ENCODE measurements at places on chromosomes 12 and 14. TPM values are rescaled to one million over a fixed set of nuclear protein-coding genes. Genes with fewer than 3 reads are reported as not detected.

BEST3 gene
- not detected for total RNA-seq

GAS2L3 gene
- 6.8 TPM for total RNA-seq

GDF3 gene
- total RNA-seq, result not detected

GRCh38 chr14:93320489-93320888 lies 12.3 kb downstream of the BTBD7 start:
- H3K27ac ChIP-seq, result peak overlapping the region; percentile 48
- H3K36me3 ChIP-seq, result peaks cover 4% of the 10 kb centered on the region
- peaks cover 34% of the 10 kb centered on the region for H3K4me1 ChIP-seq
- no peak for DNase-seq

DNA sequence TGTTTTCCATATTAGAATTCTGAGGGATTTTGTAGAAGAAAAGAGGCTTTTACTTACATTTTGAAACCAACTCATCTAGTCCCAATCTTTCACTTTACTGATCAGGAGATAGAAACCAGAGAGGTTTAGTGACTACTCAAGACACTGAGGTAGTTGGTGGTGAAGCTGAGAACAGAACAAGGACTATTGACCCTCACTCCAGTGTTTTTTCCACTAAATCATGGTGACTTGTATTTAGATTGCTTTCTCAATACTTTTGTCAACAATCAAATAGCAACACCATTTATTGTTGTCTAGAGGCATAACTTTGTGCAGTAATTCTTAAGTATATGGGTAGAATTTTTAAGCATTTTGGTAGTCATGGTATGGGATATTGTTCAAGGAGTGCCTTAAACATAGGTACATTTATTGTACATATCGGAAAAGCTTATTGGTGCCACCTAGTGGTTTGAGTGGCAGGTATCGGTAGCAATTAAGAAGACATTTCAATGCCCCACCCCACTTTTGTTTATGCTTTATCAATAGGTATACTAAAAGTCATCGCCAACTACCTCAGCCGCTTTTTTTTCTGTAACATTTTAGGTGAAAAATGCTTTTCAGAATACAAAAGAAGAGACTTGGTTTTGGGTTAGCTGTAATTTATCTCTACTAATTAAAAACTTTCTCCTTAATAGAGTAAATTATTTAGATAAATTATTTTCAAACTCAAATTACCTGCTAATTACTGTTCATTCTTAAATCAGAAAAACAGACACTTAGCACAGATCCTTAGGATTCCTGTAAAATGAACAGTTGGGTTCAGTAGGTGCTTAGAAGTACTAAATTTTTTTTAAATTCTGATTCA lies 47.3 kb upstream of the PAWR start:
- DNase-seq, result peak; percentile 23
- H3K27me3 ChIP-seq, result peaks cover 12% of the 10 kb centered on the region
- H3K27ac ChIP-seq, result no peak overlapping the region
- H3K4me3 ChIP-seq, result no peak overlapping the region

GRCh38 chr14:39568809-39569538 lies 136.7 kb upstream of the FBXO33 start:
- H3K27me3 ChIP-seq, result no peaks in the 10 kb centered on the region
- no peaks in the 10 kb centered on the region for H3K36me3 ChIP-seq
- H3K4me1 ChIP-seq, result no peaks in the 10 kb centered on the region
- no peak overlapping the region for H3K4me3 ChIP-seq
- no peak overlapping the region for H3K27ac ChIP-seq

DNA sequence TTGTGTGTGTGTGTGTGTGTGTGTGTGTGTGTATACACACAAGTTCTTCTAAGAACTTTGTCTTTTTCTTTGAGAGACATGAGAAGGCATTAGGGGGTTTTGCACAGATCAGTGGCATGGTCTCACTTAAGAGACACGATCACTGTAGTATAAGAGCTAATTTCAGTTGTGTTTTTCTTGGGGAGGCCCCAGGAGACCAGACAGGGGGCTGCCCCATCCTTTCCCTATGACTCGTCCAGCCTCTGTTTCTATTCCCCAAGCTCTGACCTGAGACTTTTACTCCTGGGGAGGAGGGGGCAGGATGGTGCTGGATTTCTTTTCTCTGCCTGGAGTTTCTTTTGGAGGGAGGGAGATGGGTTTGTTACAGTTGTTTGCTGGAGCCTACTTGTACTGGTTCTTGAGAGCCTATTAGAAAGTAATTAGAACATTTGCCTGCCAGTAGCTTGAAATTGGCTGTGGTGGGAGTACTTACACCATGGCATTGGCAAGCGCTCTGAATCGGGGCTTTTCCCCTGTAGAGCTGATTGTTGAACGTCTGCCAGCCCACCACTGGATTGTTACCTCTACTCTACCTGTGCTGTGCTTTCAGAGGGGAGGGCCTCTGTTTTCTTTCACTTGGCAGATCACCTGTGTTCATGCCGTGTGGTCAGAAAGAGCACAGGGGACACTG lies 109.5 kb downstream of the TSPAN9 start:
- peaks cover 27% of the 10 kb centered on the region for H3K27me3 ChIP-seq
- H3K36me3 ChIP-seq, result no peaks in the 10 kb centered on the region
- H3K4me1 ChIP-seq, result peaks cover 11% of the 10 kb centered on the region

GRCh38 chr14:61003571-61003970 lies 22.5 kb downstream of the SLC38A6 start:
- no peaks in the 10 kb centered on the region for H3K4me1 ChIP-seq
- H3K27ac ChIP-seq, result no peak overlapping the region
- peaks cover 2% of the 10 kb centered on the region for H3K36me3 ChIP-seq

All from activated T-cell treated with anti-CD3 and anti-CD28 coated beads, Interleukin-2, amount 50 U/mL, for 72 hours (primary cell).